SW480 (cell line): ENCODE measurements at places on chromosomes 13 and 19.

DNA sequence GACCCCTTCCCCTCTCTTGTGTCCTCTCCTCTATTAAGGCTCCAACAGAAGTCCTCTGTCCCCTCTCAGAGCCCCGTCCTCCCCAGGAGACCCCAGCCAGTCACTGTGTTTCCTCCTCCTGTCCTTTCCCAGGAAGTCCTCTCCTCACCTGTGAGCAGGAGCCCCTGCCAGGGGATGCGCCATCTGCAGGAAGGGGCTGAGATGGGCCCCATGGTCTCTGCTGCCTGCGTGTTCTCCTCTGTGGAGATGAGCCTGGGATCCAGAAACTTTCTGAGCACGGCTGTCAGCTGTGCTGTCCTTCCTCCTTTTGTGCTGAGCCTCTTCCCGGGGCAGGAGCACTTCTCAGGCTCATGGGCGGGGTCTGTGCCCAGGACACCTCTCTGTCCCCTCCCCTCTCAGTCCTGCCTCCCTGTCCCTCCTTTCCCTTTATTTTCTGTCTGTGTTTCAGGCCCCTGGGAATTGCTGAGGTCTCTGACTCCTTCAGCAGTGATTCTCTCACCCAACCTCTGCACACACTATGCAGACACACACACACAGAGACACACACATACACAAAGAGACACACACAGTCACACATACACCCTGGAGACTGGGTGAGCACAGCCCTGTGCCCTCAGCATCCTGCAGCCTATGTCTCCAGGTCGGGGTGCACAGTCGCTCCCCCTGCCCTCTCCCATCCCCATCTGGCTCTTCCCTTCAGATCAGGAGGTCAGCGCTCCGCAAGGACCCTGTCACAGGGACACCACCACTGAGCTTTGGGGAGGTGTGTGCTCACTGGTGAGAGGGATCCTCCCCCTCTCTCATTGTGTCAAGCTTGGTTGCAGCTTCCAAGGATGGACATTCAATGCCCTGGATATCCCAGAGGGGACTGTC is at the start of gene CEACAM8:
TSS of gene CEACAM8 (minus strand) at position 308 of the 873 bp plus-strand sequence. CDS start at position 212, 96 bp downstream.
- no peak for DNase-seq

- DNase-seq = peak; percentile 1
Observed at GRCh38 chr13:76764429-76764828, 121.8 kb downstream of the KCTD12 start.

DNA sequence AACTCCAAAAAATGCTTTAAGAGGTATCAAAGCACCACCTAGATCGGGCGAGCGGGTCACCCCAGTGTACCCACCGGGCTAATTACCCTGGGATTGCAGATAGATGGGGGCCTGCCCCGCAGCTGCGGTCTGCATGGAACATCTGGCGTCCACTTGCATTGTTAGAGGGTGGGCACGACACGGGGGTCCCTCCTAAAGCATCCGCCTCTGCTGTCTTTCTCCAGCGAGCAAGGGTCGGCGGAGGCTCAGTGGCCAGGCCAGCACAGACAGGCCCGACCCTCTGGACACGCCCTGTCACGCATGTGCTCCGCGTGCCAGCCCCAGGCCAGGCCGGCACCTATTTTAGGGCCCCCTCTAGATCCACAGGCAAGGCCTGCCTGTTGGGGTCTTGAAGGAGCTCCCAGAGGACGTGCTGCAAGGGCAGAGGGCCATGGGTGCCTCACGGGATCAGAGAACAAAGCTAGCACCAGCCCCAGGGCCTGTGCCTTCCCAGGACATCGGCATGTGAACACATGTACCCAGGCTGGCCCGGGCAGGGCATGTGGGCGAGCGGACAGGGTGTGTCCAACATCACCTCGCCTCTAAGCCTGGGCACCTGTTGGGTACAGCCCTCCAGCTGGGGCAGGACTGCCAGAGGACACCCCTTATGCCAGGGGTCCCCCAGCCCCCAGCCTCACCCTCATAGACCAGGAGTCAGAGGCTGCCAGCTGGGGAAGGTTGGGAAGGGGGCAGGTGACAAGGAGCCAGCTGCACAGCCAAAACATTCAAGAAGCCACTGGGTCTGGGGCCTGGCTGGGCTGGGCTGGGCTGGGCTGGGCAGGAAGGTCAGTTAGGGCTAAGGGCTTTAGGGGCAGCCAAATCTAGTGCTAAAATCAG is 35.6 kb upstream of the NANOS3 start:
- DNase-seq = peak; percentile 68

DNA sequence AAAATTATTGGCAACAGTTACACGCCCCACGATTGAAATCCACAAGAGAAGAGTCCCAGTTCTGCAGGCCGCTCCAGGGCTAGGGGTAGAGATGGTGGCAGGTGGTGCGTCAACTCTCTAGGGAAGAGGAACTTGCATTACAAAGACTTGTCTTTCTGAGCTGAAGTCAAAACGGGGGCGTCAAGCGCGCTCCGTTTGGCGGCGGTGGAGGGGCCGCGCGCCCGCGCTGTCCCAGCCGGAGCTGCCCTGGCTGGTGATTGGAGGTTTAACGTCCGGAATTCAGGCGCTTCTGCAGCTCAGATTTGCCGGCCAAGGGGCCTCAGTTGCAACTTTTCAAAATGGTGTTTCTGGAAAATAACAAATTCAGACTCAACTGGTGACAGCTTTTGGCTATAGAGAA is 38.9 kb downstream of the SOX1 start:
- no peak for DNase-seq

GRCh38 chr19:54188215-54188871 is 1.0 kb downstream of the MBOAT7 start:
- DNase-seq = no peak

DNA sequence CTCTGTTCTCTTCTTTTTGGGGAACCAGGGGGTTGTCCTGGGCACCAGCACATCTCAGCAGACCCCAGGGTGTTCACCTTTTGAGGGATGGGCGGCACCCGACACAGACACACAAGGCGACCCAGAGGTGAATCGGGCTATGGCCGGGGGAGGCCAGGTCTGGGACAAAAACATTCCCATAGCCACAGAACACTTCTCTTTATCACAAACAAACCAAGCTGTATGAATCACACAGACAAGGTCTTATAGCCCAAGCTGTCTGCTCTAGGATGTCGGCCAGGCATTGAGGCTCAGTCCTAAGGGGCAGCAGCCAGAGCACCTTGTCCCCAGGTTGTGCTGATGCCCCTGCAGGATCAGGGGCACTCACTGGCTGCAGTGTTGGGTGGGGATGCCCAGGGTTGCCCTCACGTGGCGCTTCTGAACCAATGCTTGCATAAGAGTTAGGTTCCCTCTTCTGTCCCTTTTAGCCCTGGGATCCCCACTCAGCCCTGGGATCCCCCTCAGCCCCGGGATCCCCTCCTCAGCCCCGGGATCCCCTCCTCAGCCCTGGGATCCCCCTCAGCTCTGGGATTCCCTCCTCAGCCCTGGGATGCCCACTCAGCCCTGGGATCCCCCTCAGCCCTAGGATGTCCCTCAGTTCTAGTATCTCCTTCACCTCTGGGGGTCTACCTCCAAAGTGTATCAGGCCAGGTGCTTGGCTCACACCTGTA is 26.9 kb downstream of the MAU2 start:
- no peak for DNase-seq

DNA sequence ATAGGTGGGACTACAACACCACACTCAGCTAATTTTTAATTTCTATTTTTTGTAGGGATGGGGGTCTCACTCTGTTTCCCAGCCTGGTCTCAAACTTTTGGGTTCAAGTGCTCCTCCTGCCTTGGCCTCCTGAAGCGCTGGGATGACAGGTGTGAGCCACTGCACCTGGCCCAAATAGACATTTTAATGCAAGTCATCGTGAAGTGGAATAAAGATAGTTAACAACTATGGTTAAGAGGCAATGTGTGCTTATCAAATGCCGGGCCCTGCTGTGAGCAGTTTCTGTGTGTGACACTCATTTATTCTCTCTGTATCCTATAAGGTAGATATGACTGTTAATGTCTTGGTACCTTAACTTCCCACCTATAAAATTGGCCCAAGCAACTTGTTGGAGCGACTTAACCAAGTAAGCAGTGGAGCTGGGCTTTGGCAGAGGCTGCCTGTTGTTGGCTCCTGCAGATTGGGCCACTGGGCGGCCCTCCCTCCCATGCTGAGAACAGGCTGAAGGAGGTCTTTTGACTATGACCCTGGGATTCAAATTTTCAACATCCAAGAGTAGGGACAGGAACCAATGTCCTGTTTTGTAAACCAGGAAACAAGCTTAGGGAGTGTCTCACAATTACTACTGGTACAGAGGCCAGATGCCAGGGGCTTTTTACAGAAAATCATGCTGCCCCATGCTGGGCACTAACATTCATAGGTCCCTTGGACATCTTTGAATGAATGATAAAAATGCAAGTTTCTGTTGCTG is 450.7 kb downstream of the TSHZ3 start:
- no peak for DNase-seq

- DNase-seq = no peak
Observed at GRCh38 chr13:24112791-24113190, 47.7 kb upstream of the SPATA13 start.

DNA sequence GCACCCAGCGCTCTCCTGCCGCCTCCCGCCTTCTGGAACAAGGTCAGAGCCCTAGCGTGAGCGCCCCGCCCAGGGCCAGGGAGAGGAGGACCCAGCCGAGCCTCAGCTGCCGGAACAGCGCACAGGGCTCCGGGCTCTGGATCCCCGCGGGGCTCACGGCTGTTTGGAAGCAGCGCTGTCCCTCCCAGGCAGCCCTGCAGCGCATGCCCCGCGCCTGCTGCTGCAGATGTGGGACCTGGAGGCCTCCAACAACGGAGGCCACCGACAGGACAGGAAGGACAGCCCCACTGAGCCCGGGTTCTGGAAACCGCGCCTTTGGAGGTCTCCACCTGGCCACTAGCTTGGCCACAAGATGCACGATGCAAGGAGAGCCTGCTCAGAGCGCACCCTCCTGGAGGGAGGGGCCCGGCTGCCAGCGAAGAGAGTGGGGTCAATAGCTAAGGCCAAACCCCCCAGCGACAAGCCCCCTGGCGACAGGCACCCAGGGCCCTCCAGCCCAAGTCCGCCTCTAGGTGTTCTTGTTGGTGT is 12.6 kb downstream of the ZSCAN18 start:
- DNase-seq = no peak

- DNase-seq = no peak
Observed at GRCh38 chr19:4577020-4577782, 17.7 kb upstream of the SEMA6B start.
